ENCODE measurements at places on chromosomes 7 and 10.

GRCh38 chr10:89156161-89156835 lies 50.8 kb downstream of the CH25H start:
- no peak overlapping the region for H3K27ac ChIP-seq
- no peaks in the 10 kb centered on the region for H3K4me1 ChIP-seq
- H3K27me3 ChIP-seq: no peaks in the 10 kb centered on the region
- H3K36me3 ChIP-seq: no peaks in the 10 kb centered on the region
- no peak for DNase-seq

GRCh38 chr10:104268405-104268712 lies 625 bp upstream of the GSTO2 start:
- peaks cover 48% of the 10 kb centered on the region for H3K36me3 ChIP-seq
- H3K4me1 ChIP-seq: no peaks in the 10 kb centered on the region
- no peak for DNase-seq
- H3K27me3 ChIP-seq: no peaks in the 10 kb centered on the region

- H3K4me3 ChIP-seq: no peak overlapping the region
- no peaks in the 10 kb centered on the region for H3K4me1 ChIP-seq
- no peaks in the 10 kb centered on the region for H3K36me3 ChIP-seq
- no peak for DNase-seq
Observed at GRCh38 chr7:138982204-138982623, 1.0 kb upstream of the KIAA1549 start.

DNA sequence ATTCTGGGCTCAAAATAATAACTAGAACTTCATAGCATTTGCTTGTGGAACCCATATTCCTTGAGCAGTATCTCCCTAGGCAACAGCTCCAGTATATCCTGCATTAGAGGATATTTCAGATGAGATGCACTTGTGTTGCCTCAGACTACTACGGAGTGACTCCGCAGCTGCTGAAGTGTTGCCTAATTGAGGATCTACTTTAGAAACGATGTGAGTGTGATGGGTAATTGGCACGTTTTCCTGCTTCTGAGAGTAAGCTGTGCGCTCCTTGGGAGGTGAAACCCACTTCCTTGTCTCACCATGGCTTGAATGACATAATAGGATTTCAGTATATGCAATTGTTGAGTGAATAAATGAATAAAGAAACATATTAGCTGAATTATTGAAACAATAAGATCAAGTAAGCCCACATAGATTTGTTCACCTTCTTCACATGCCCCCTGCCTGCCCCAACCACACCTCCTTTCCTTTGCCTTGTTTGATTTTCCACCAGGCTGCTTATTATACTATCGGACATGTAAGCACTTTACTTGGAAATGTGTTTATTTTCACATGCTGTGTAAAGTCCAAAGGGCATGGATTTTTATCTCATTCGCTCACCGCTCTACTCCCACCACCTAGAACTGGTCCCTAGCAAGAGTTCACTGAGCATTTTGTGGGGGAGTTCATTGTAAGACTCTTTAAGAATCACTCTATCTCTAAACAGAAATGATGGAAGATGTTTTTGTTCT lies 303.8 kb downstream of the KCNMA1 start:
- no peaks in the 10 kb centered on the region for H3K36me3 ChIP-seq
- no peak for DNase-seq

GRCh38 chr10:125982260-125982948 lies 86.0 kb downstream of the FANK1 start:
- no peaks in the 10 kb centered on the region for H3K4me1 ChIP-seq
- H3K4me3 ChIP-seq: no peak overlapping the region
- no peak overlapping the region for H3K27ac ChIP-seq

GRCh38 chr10:32253821-32254220 lies 93.1 kb downstream of the EPC1 start:
- H3K36me3 ChIP-seq: no peaks in the 10 kb centered on the region
- no peak overlapping the region for H3K27ac ChIP-seq
- H3K4me1 ChIP-seq: peaks cover 6% of the 10 kb centered on the region
- H3K4me3 ChIP-seq: no peak overlapping the region

- no peak for DNase-seq
- no peak overlapping the region for H3K4me3 ChIP-seq
- no peaks in the 10 kb centered on the region for H3K36me3 ChIP-seq
- no peak overlapping the region for H3K27ac ChIP-seq
- no peaks in the 10 kb centered on the region for H3K27me3 ChIP-seq
- peaks cover 26% of the 10 kb centered on the region for H3K4me1 ChIP-seq
Observed at GRCh38 chr10:21359202-21359601, 166.3 kb downstream of the SKIDA1 start.

DNA sequence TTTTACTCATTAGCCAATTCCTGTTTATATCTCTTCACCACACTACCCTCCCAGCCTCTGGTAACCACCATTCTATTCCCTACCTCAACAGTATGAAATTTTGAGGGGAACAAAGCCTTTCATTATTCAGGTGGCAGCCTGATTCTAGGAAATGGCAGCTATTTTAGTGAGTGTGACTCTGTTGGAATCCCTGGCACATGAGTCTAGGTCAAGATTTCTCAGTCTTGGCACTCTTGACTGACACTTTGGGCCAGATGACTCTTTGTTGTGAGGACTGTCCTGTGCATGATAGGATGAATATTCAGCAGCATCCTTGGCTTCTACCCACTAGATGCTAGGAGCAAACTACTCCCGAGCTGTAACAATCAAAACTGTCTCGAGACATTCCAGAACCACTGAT lies 322.8 kb upstream of the PHYHIPL start:
- no peak overlapping the region for H3K4me3 ChIP-seq
- no peak overlapping the region for H3K27ac ChIP-seq
- no peaks in the 10 kb centered on the region for H3K27me3 ChIP-seq
- DNase-seq: no peak

DNA sequence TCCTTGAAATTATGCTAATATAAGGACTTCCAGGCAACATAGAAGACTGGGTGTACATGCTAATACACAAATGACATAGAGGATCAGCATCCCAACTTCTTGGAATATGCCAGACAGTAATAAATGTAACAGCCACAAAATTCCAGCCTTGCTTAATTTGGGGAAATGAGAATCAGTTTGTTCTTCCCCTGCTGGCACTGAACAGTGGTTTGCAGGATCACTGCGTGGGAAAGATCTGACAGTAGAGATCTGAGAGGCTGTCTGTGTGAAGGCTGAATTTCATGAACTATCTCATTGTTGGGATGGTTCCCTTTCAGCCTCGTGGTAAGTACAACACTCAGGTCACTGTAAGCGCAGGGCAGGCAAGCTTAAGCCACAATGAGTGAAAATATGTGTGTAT lies 1078.0 kb downstream of the LRMDA start:
- no peak overlapping the region for H3K4me3 ChIP-seq
- H3K4me1 ChIP-seq: no peaks in the 10 kb centered on the region
- no peak for DNase-seq
- H3K27me3 ChIP-seq: no peaks in the 10 kb centered on the region
- H3K36me3 ChIP-seq: 0 out of 2 replicates have a peak, but pooled peaks cover 3% of the 10 kb centered on the region

- no peak overlapping the region for H3K4me3 ChIP-seq
- no peaks in the 10 kb centered on the region for H3K36me3 ChIP-seq
- H3K27me3 ChIP-seq: no peaks in the 10 kb centered on the region
- H3K27ac ChIP-seq: no peak overlapping the region
- no peak for DNase-seq
Observed at GRCh38 chr7:46281071-46281470, 360.0 kb upstream of the IGFBP3 start.

DNA sequence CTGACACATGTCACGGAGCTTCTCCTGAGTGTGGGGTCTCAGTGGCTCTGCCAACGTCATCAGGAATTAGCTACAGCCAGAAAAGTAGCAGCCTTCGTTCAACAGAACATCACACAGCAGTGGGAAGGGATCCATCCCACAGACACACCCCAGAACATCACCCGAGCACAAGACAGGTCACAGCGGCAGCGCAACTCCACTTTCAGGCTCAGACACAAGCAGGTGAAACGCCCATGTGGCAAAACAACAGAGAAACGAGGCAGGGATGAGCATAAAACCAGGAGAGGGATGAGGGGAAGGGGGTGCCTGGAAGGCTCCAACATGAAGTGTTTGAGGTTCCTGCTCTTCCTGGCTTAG lies 44.8 kb downstream of the CAMK2B start:
- H3K4me3 ChIP-seq: no peak overlapping the region
- H3K36me3 ChIP-seq: no peaks in the 10 kb centered on the region
- no peaks in the 10 kb centered on the region for H3K27me3 ChIP-seq
- no peaks in the 10 kb centered on the region for H3K4me1 ChIP-seq
- no peak overlapping the region for H3K27ac ChIP-seq
- DNase-seq: peak; percentile 24

DNA sequence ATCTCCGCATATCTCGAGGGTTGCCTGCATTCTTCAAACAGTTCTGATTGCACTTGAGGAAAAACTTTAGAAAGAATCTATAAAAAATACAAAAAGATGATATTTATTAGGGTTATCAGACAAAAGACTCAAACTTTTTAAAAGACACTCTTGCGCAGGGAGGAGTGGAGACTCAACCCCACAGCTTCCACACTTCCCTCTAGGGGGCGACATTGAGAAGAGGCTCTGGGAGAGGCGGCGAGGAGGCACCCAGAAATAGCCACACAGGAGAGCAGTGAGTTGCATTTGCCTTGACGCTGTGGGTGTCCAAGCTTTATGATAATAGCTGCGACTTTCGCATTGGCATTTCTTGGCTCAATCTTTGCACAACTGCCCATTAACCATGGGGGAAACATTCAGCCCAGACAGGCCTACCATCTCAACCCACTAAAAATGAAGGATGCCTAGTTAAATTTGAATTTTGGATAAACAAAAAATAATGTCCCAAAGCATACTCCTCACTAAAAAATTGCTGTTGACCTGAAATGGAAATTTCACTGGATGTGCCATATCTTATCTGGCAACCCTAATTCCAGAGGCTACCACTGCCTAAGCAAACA lies 86.2 kb downstream of the EBF3 start:
- no peak overlapping the region for H3K27ac ChIP-seq
- no peak for DNase-seq
- no peaks in the 10 kb centered on the region for H3K27me3 ChIP-seq
- no peaks in the 10 kb centered on the region for H3K4me1 ChIP-seq
- H3K36me3 ChIP-seq: no peaks in the 10 kb centered on the region
- no peak overlapping the region for H3K4me3 ChIP-seq

- H3K4me3 ChIP-seq: no peak overlapping the region
- no peak for DNase-seq
- H3K27me3 ChIP-seq: no peaks in the 10 kb centered on the region
Observed at GRCh38 chr10:125788156-125789034, 12.8 kb upstream of the MMP21 start.

DNA sequence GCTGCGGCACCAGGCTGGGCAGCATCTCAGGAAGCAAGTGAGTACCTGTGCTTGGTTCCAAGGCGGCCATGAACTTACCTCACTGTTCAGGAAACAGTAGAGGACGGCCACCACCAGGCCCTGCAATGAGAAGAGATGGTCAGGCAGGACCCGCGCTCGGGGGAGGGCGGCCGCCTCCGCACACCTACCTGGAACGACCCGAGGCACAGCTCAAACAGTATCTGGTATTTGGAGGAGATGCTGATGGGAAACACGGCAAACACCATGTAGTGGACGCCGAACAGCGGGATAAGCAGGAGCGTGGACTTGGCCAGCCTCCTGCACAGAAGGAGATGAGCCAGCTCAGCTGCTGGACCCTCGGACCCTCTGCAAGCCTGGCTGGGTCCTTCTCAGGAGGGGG lies 112.9 kb downstream of the VIPR2 start:
- no peaks in the 10 kb centered on the region for H3K27me3 ChIP-seq
- H3K4me1 ChIP-seq: peaks cover 4% of the 10 kb centered on the region
- H3K4me3 ChIP-seq: no peak overlapping the region
- no peak overlapping the region for H3K27ac ChIP-seq
- H3K36me3 ChIP-seq: no peaks in the 10 kb centered on the region
- DNase-seq: no peak

- DNase-seq: no peak
- no peaks in the 10 kb centered on the region for H3K4me1 ChIP-seq
- H3K36me3 ChIP-seq: no peaks in the 10 kb centered on the region
- H3K27me3 ChIP-seq: peaks cover 3% of the 10 kb centered on the region
- no peak overlapping the region for H3K4me3 ChIP-seq
Observed at GRCh38 chr10:3006093-3006492, 61.3 kb upstream of the PFKP start.

DNA sequence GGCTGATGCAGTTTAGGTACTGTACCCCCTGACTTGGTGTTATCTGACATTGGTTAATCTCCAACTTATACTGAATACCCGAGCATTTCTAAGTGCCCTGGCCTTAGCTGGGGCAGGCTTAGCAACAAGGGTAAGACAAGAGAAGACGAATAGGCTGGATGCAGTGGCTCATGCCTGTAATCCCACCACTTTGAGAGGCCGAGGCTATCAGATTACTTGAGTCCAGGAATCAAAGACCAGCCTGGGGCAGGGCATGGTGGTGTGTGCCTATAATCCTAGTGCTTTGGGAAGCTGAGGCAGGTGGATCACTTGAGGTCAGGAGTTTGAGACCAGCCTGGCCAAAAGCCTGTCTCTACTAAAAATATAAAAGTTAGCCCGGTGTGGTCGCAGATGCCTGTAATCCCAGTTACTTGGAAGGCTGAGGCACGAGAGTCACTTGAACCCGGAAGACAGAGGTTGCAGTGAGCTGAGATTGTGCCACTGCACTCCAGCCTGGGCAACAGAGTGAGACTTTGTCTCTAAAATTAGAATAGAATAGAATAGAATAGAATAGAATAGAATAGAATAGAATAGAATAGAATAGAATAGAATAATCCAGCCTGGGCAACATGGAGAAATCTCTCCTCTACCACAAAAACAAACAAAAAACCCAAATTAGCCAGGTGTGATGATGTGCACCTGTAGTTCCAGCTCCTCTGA lies 108.9 kb downstream of the BICC1 start:
- H3K4me1 ChIP-seq: peaks cover 10% of the 10 kb centered on the region
- DNase-seq: no peak
- no peak overlapping the region for H3K27ac ChIP-seq

- H3K36me3 ChIP-seq: peaks cover 21% of the 10 kb centered on the region
- no peaks in the 10 kb centered on the region for H3K27me3 ChIP-seq
- no peak for DNase-seq
Observed at GRCh38 chr10:1116696-1117280, 60.6 kb downstream of the WDR37 start.

DNA sequence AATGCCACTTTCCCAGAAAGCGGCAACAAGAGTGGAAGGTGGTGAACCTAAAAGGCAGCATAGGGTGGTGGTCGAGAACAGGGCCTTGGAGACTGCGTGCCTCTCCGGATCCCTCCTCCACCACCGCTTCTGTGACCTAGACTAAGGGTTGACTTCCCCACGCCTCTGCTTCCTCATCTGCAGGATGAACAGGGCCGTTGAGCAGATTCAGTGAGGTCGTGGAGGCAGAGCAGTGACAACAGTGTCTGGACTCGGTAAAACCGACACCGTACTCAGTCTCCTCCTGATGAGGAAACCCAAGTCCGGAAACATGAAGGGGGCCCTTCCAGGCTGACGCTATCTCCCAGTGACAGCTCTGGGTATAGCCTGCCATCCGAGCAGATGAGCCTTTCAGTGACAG lies 162.6 kb downstream of the CELF2 start:
- H3K4me3 ChIP-seq: no peak overlapping the region
- H3K27ac ChIP-seq: no peak overlapping the region
- no peaks in the 10 kb centered on the region for H3K36me3 ChIP-seq
- DNase-seq: no peak
- no peaks in the 10 kb centered on the region for H3K27me3 ChIP-seq

DNA sequence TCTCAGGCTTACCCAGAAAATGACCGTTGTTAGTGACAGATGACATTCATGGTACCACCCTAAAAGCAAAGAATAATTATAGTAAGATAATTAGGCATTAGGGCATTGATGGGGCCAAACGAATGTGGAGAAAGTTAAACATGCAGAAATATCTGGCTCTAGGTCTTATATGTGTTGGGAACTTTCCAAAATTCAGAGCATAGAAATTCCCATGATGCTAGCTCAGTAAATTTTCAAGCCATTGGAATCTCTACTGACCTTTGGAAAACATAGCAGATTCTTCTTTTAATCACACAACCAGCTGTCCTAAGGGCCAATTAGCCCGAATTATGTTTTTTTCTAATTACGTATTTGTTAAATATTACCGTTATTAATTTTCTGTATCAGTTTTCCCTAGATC lies 136.1 kb downstream of the CREB5 start:
- H3K36me3 ChIP-seq: no peaks in the 10 kb centered on the region
- no peak for DNase-seq
- peaks cover 27% of the 10 kb centered on the region for H3K27me3 ChIP-seq

All from RWPE2 (cell line).